ENCODE measurements at places on chromosomes 7 and 10. TPM values are rescaled to one million over a fixed set of nuclear protein-coding genes. Genes with fewer than 3 reads are reported as not detected.

Gene TRIM50
- 0.21 TPM for polyA plus RNA-seq

Gene TMEM184A
- 6.0 TPM for polyA plus RNA-seq

Gene PNLIP
- not detected for polyA plus RNA-seq

Gene SFTPA1
- polyA plus RNA-seq, result not detected

Gene PRLHR
- polyA plus RNA-seq, result not detected

Gene TMEM248
- polyA plus RNA-seq, result 87.4 TPM

Gene ZNF804B
- 0.35 TPM for polyA plus RNA-seq

Gene NUTM2B
- 0.52 TPM for polyA plus RNA-seq

Gene SRRM3
- polyA plus RNA-seq, result 2.6 TPM

Gene LRMDA
- 23.0 TPM for polyA plus RNA-seq

Gene FAM237B
- polyA plus RNA-seq, result 0.30 TPM

Gene HTR5A
- polyA plus RNA-seq, result 0.06 TPM

Gene SLF2
- polyA plus RNA-seq, result 32.1 TPM

Gene PLAC9
- 43.2 TPM for polyA plus RNA-seq

Gene SBDS
- polyA plus RNA-seq, result 130 TPM

Gene SYT15
- 10.3 TPM for polyA plus RNA-seq

Gene ZNF503
- 62.3 TPM for polyA plus RNA-seq

Gene CPA2
- polyA plus RNA-seq, result 0.49 TPM

Gene IDI2
- not detected for polyA plus RNA-seq

Gene TMEM236
- 0.14 TPM for polyA plus RNA-seq

Gene MOGAT3
- 0.68 TPM for polyA plus RNA-seq

Gene SPACDR
- polyA plus RNA-seq, result 1.5 TPM

Gene CALHM3
- 0.10 TPM for polyA plus RNA-seq

Gene HDAC9
- polyA plus RNA-seq, result 8.2 TPM

Gene PAPOLB
- polyA plus RNA-seq, result 0.10 TPM

Gene NUTM2A
- polyA plus RNA-seq, result 4.0 TPM

Gene CDHR1
- polyA plus RNA-seq, result 0.98 TPM

Gene DGKI
- 1.5 TPM for polyA plus RNA-seq

Gene TRIL
- polyA plus RNA-seq, result 51.4 TPM

Gene IKZF1
- 1.3 TPM for polyA plus RNA-seq

Gene ARMH3
- polyA plus RNA-seq, result 21.9 TPM

Gene METTL27
- 6.4 TPM for polyA plus RNA-seq

Gene ZMIZ1
- polyA plus RNA-seq, result 77.7 TPM

Gene SSC4D
- polyA plus RNA-seq, result 5.2 TPM

Gene HABP2
- polyA plus RNA-seq, result 0.89 TPM

Gene NPTX2
- polyA plus RNA-seq, result 1.9 TPM

Gene VSTM4
- polyA plus RNA-seq, result 15.0 TPM

Gene LRRTM3
- 5.3 TPM for polyA plus RNA-seq

Gene CCL24
- polyA plus RNA-seq, result not detected

Gene AEBP1
- 75.0 TPM for polyA plus RNA-seq

Gene NODAL
- polyA plus RNA-seq, result 0.17 TPM

Gene PRR15
- polyA plus RNA-seq, result 7.4 TPM

Gene GPNMB
- polyA plus RNA-seq, result 31.8 TPM

Gene CFAP58
- polyA plus RNA-seq, result 0.35 TPM

Gene TRPV5
- 0.58 TPM for polyA plus RNA-seq

Gene ALOX5
- 1.9 TPM for polyA plus RNA-seq

Gene CHN2
- polyA plus RNA-seq, result 20.8 TPM

Gene IGF2BP3
- polyA plus RNA-seq, result 54.5 TPM

Gene PPP1R9A
- 30.7 TPM for polyA plus RNA-seq

Gene MRLN
- 0.48 TPM for polyA plus RNA-seq

Gene FIS1
- polyA plus RNA-seq, result 182 TPM

Gene TES
- polyA plus RNA-seq, result 85.6 TPM

Gene ZNF727
- not detected for polyA plus RNA-seq

Gene FAM221A
- 13.2 TPM for polyA plus RNA-seq

Gene TET1
- polyA plus RNA-seq, result 11.5 TPM

Gene ADAM12
- 17.9 TPM for polyA plus RNA-seq

Gene GHRHR
- 0.37 TPM for polyA plus RNA-seq

Gene FKBP6
- polyA plus RNA-seq, result 0.27 TPM

Gene ATG9B
- polyA plus RNA-seq, result 1.9 TPM
